Activated CD8-positive, alpha-beta memory T cell treated with anti-CD3 and anti-CD28 coated beads for 36 hours (primary cell): ENCODE measurements at places on chromosomes 2 and 18. TPM values are rescaled to one million over a fixed set of nuclear protein-coding genes. Genes with fewer than 3 reads are reported as not detected.

GNLY gene
- total RNA-seq = 22.1 TPM

KIAA2012 gene
- total RNA-seq = not detected

MROH2A gene
- total RNA-seq = not detected

TEX51 gene
- total RNA-seq = not detected

CDH20 gene
- 0.19 TPM for total RNA-seq

LOXL3 gene
- 1.6 TPM for total RNA-seq

TXNDC2 gene
- not detected for total RNA-seq
